ENCODE measurements at places on chromosomes 1 and 21. TPM values are rescaled to one million over a fixed set of nuclear protein-coding genes. Genes with fewer than 3 reads are reported as not detected.

ACTL8 gene
- total RNA-seq, result not detected

FBXO2 gene
- 1.4 TPM for total RNA-seq

COL11A1 gene
- total RNA-seq, result 17.5 TPM

CDC20 gene
- total RNA-seq, result 3.7 TPM

NCMAP gene
- not detected for total RNA-seq

SYNC gene
- 6.3 TPM for total RNA-seq

PALMD gene
- not detected for total RNA-seq

TMEM52 gene
- total RNA-seq, result 0.44 TPM

Measured in placental pericyte (primary cell).